ENCODE measurements at places on chromosomes 7 and 10.
A peak's percentile ranks its signal among the peaks of the same experiment; 100 is the strongest.

DNA sequence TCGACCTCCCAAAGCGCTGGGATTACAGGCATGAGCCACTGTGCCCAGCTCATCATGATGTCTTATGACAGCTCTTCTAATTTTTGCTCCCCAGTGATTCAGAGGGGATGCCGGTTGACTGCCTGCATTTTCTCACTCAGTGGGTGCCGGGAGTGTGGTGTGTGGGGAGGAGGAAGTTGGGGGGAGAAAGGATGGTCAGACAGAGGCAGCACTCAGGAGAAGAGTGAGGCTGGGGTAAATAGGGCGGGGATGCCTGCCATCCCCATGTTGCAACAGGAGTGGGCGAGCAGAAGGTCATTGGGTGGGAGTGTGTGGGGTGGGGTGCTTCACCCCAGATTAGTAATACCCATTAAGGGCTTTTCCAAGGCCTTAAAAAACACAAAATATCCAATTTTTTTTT, 3.5 kb upstream of the CCL24 start:
- DNase-seq, result no peak

GRCh38 chr10:95267251-95267650, 23.6 kb downstream of the PDLIM1 start:
- no peak for DNase-seq

DNA sequence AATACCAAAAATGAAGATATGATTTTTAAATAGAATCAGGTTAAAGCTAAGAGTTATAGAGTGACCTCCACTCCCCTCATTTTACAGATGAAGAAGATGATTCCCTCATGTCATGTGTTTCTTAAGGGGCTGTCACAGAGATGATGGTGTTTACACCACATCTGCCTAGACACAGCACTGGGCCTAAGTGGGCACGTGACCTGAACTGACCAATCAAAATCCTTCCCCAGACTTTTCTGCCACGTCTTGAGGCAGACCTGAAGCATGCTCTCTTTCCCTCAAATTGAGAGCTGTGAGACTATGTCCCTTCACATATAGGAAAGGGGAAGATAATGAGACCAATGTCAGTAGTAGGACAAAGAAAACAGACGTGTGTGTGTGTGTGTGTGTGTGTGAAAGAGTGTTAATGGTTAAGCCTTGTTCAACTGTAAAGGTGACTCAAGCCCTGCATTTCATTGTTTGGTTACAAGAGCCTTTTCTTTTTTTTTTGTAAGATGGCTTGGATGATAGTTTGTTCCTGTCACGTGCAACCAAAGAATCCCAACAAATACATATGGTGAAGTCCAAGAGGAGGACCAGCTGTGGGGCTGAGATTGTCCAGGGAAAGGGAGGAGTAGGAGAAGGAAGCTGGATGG, 172.8 kb upstream of the AOAH start:
- no peak for DNase-seq

DNA sequence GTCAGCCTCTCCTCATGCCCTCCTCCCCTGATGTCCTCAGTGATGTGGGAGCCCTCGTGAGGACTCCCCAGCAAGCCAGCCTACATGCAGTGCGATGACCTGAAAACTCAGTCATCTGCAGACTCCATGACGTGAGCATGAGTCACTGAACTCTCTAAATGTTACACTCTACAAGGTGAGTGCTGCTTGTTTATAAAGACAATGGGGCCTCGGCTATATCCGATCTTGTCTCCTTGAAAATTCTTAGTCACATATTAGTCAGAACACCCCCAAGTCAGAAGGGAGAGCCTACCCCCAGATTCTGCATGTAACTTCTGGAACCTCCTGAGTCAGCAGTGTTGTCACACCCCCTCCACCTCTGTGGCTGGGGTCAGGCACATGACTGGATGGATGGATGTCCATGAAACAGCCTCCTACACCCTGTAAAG, 673.8 kb downstream of the INHBA start:
- no peak for DNase-seq

DNA sequence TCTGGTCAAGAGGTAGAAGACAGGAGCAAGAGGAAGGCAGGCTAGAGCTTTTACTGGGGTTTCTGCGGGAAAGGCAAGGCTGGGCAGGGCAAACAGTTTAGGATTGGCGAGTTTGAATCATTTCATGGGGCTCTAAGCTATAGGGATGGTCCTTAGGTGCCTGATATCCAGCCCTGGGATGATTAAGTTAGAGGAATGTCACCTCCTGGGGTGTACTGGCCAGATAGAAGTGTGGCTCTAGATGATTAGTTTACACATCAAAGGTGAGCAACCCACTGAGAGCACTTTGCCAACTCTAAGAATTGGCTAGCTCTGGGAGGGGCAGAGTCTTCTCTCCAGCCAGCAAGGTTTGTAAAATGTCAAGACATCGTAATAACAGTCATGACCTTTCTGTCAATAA, 52.4 kb downstream of the ZNF365 start:
- DNase-seq, result no peak

GRCh38 chr10:119061352-119061751, 19.3 kb downstream of the EIF3A start:
- DNase-seq, result no peak

DNA sequence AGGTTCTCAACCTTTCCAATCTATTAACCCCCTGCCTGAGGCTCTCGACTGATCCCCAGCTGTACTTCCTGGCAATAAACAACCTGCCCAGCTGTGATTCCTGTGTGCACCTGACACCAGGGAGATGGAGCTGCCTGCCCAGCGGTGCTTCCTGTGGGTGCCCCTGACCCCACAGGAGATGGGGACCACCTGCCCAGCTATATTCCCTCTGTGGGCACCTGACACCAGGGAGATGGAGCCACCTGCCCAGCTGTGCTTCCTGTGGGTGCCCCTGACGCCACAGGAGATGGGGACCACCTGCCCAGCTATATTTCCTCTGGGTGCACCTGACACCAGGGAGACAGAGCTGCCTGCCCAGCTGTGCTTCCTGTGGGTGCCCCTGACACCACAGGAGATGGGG, 184.0 kb downstream of the DIP2C start:
- no peak for DNase-seq

DNA sequence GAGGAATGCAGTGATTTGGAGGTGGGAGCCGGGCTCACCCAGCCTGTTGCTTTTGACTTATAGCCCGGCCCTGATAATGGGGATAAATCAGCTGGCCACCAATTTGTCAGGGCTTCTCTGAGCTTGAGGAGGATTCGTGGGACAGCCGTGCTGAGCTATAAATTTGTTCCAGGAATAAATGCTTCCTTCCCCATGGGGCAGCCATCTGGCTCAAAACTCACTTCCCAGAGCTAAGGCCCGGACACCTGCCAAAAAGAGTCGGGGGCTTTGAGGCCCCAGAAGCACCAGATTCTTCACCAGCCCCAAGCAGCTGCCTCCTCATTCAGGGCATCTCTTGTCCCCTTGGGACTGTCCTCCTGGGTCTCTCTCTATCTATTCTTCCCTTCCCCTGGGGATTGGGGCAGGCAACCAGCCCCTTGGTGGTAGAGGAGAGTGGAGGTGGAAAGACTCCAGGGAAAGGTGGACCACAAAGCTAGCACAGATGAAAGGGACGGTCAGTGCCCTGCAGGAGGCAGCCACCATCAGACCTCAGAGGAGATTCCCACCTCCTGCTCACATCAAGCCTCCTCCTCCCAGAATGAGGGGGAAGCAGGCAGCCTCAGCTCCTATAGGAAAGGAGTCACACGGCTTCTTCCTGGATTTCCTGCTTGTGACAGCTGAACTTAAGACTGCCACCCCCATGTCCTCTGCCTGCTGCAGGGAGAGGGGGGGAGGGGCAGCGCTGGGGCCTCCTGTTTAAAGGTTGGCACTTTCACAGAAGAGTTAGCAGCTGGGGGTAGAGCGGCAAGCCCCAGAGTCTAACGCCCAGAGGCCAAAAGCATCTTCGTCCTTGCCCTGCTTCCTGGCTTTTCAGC, 44.2 kb upstream of the LRRC4 start:
- no peak for DNase-seq

DNA sequence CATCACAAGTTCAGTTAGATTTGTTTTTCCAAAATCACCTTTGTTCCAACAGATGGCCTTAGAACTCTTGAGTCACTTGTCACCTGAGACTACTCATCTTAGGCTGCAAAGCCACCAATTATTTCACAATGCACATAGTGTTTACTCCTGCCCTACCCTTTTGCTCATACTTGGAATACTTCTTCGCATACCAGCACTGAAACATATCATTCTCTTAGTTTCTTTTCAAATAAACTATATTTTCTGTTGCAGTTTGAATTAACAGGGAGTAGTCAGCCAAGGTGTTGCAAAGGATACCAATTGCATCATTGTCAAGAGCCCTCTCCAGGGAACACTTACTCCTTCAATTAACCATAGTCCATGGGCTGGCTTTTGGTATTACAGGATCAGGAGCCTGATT, 71.0 kb downstream of the CASD1 start:
- no peak for DNase-seq

DNA sequence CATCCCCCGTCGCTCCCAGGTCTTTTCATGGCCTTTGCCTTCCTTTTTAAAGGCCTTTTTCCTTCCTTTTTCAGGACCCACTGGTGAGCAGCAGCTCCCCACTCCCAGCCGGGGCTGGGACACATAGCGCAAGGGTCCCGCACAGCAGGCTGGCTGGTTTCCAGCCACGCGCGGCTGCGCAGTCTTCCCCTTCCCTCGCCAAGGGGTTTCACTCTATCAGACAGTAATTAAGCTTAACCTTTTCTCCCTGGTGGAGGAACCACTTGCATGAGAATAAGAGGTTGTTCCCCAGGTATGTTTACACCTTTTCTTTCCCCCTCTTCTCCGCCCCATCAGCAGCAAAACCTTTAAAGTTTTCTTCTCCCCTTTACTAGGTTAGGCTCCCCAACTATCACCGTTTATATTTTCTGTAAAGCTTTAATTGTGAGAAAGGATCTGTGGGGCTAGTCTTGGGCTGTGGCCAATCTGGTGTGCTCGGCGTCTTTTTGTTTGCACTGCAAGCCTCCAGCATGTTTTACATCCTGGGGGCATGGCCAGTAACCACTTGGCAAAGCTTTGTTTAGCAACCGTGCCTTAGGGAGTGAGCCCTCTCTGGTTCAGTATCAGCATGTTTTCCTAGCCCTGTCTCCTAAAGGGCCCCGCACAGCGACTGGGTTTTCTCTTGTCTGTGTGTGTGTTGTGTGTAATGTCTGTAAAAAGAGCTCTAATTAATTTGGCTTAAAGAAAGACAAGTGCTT, 219.6 kb downstream of the PHF14 start:
- DNase-seq, result peak; percentile 28

GRCh38 chr7:149796287-149796860, 23.0 kb upstream of the ZNF467 start:
- no peak for DNase-seq

- no peak for DNase-seq
Observed at GRCh38 chr10:21090609-21091082, 193.5 kb upstream of the NEBL start.

DNA sequence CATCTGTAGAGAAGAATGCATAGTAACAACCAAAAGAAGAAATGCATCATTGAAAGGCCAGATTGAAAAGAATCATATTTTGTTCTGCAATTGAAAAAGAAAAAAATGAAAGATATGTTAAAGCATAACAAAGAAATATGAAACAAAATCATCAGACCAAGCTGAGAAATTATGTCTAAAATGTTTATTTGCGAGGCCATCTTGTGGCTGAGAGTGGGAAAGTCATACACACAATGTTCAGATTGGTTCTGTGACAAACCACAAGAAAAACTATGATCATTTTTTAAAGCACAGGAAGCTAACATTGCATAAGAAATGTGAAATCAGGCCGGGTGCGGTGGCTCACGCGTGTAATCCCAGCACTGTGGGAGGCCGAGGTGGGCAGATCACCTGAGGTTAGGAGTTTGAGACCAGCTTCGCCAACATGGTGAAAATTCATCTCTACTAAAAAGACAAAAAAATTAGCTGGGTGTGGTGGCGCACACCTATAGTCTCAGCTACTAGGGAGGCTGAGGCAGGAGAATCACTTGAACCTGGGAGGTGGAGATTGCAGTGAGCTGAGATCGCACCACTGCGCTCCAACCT, 36.6 kb downstream of the ABCB5 start:
- DNase-seq, result no peak

DNA sequence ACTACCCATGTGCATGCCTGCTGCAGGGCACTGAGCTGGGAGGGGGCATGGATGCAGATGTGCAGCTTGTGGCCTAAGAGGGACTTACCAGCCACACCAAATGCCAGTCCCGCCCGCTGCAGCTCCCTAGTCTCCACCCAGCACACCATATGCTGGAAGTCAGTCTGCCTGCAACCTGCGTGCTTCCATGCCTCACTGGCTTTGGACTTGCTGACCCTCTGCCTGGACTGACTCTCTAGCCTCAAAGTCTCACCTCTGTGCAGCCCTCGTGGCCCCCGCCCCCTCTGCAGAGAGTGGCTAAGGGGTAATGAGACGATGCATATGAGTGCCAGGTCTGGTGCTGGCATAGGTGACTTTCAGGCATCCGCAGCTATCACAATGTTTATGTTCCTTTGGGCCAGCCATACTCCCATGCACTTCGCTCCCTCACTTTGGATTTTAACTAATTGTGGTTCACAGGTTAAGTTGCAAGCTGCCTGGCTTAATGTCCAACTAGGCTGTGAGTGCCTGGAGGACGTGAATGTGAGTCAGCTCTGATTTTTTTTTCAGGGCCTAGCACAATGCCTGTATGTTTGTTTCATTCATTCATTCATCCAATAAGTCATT, 21.7 kb downstream of the TRIM8 start:
- DNase-seq, result no peak

DNA sequence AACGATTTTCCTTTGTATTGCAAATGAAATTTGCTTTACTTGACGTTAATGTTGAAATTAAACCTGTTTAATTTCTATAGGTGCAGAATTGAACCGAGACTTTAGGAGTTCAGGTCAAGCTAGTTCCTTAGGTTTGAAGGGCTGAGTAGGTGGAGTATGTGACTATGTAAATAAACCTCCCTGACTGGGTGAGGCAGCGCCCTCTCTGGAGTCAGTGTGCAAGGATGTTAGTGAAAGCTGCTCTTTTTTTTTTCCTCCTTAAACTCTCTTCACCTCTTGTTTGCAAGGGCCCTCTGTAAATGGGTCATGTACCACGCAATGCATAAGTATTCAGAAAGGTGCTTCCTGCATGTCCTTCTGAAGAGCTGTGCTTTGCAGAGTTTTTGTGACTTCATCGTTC, 33.8 kb downstream of the GALNT17 start:
- no peak for DNase-seq

DNA sequence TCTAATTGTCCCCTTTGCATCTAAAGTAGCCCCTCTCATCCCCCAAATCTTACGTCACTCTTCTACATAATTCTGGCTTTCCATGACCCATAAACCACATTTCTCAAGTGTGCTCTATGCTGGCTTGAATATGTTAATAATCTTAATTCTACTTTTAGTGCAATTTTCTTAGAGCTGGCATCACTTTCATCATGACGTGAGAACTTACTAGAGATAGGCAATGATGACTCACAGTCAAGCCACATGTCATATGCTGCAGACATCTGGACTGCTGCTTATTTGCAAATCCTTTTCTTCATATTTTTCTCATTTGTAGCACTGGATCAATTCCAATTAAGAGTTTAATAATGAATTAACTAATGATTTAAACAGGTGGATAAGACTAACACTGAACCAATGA, 260.7 kb upstream of the PRKCQ start:
- DNase-seq, result peak; percentile 23

All from AG09319 (cell line).